ENCODE measurements at places on chromosomes 12 and 14.

GRCh38 chr14:74217672-74218448, 21.4 kb upstream of the VSX2 start:
- peak; percentile 92 for DNase-seq

- no peak for DNase-seq
Observed at GRCh38 chr14:48963231-48963790, 622.9 kb downstream of the RPS29 start.

GRCh38 chr12:128810182-128811127, 13.3 kb downstream of the SLC15A4 start:
- DNase-seq, result no peak

GRCh38 chr12:85179680-85180270, 100.2 kb upstream of the ALX1 start:
- no peak for DNase-seq

DNA sequence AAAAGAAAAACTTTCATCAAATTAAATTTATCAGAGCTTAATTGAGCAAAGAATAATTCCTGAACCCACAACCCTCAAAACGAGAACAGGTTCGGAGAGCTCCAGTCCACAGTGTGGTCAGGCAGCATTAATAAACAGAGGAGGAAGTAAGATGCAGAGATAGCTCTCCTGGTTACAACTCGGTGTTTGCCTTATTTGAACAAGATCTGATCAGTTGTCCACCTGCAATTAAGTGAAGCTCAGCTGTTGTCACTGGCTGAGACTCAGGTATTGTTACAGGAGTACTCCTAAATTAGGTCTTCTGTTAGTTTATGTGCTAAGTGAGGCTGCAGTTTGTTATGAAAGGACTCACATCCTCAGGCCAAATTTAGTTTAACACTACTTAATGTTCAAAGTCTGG, 451.4 kb upstream of the PDE3A start:
- no peak for DNase-seq

DNA sequence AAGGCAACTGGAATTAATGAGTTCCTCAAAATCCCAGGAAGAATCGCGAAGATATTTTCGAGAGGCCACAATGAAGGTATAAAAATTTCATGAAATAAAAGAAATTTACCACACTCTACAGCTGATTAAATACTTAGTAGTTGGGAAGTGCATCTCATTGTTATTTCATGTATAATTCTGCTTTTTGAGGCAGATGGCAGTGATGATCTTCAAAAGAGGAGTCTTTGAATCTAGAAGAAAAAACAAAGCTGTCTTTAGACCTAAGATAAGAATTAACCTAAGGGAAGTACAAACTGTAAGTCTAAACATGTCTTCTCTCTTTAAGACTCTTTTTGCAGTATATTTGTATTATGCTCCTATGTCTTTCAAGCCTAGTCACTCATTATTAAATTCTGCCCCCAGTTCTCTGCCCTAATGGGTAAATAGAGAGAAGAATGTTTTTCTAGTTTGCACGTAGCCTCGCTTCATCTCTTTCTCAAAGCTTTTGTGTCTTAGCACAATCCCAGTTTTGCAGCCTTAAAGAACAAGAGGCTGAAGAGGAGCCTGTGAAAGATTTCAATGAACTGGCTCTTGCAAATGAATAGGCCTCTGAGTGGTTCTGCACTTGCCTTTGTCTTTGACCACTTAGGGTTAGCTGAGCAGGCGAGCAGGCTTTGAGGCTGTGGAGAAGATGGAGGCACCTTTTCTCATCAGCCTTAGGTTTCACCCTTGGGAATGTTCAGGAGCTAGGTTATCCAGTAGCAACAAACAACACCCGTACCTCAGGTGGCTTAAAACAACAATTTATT, 32.7 kb downstream of the CFAP54 start:
- DNase-seq, result no peak

DNA sequence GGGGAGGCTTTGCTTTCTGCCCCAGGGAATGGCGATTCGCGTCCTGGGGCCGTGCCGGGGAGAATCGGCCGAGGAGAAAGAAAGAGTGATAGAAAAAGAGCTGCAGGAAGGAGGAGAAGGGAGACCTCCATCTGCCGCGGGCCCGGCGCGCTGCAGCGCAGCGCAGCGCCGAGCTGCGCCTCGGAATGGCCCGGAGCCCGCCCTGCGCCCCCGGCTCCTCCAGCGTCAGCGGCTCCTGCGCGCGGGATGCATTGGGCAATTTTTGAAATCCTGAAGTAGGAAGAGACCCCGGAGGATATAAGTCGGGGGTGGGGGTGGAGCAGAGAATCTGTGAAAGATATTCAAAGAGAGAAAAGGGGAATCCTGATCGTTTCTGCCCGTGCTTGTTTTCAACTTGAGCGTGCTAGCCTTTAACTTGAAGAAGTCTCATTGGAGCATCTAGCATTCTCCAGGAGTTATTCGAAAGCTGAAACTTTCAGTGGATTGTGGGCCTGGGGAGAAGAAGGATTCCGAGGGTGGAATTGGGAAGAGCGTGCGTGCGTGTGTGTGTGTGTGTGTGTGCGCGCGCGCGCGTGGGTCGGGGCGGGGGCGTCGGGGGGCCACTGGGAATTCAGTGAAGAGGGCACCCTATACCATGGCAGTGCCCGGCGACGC, 441 bp downstream of the PDE3A start:
- DNase-seq, result peak; percentile 91

DNA sequence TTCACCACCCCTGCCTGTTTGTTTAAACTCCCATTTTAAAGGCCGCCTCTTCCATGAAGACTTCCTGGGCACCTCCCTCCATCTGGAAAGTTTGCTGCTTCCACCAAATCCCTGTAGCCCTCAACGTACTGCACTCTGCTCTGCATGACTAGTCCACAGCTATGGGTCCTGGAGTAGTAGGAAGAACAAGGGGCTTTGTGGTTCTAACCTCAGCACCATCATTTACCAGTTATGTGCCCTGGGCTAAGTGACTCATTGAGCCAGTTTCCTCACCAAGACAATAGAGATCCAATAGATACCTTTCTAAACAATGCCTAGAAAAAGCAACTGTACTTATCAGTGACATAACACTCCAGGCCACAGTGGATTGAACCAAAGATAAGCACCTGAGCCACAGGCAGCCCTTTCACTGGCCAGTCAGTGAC, 8.5 kb upstream of the LTBP2 start:
- no peak for DNase-seq

Data from retina (tissue), 1 donor.